Activated CD8-positive, alpha-beta T cell treated with anti-CD3 and anti-CD28 coated beads for 36 hours (primary cell): ENCODE measurements at places on chromosomes 6 and 20. TPM values are rescaled to one million over a fixed set of nuclear protein-coding genes. Genes with fewer than 3 reads are reported as not detected.

SLC17A1 gene
- total RNA-seq = not detected

PNLDC1 gene
- 0.34 TPM for total RNA-seq

LST1 gene
- total RNA-seq = 43.6 TPM

CPXM1 gene
- total RNA-seq = 2.0 TPM

SPINT3 gene
- total RNA-seq = not detected

TFAP2D gene
- total RNA-seq = not detected

KIAA1755 gene
- not detected for total RNA-seq

RCAN2 gene
- total RNA-seq = not detected

DNA sequence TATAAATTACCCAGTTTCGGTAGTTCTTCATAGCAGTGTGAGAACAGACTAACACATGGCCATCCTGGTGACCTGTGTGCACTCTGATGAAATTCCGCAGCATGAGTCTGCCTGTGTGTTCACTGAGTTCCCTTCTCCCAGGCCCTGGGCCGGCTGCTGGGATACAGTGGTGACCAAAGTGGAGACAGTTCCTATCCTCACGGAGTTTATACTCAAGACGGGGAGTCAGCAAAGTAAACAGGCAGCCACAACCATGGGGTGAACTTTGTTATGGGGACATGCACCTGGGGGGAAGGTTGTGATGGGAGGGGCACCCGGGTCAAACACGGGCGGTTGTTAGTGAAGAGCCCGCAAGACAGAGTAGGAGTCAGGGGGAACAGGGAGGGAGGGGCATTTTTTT lies 202.0 kb downstream of the CDH4 start:
- no peak for DNase-seq

DNA sequence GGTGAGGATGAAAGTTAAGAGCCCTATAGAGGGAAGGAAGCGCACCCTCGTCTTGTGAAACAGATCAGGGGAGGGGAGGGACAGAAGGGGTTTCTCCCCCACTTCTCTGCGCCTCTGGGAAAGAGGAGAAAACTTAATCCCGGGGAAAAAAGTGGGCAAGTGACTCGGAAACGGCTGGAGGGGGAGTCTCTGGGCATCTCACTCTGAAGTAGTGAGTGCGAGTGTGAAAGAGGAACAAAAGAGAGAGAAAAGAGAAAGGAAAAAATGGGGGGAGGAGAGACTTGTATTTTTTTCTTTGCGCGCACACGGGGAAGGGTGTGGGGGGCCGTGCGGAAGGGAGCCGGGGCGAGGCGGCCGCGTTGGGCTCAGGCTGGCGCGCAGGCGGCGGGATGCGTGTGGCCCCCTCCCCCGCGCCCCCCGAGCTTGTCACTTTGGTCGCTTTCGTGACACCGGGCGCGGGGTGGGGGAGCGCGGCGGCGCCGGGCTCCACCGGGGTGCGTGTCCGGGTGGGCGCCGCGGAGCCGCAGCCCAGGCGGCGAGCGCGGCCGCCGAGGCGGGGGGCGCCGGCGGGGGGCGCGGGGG lies 454 bp downstream of the L3MBTL3 start:
- DNase-seq = peak; percentile 50

DNA sequence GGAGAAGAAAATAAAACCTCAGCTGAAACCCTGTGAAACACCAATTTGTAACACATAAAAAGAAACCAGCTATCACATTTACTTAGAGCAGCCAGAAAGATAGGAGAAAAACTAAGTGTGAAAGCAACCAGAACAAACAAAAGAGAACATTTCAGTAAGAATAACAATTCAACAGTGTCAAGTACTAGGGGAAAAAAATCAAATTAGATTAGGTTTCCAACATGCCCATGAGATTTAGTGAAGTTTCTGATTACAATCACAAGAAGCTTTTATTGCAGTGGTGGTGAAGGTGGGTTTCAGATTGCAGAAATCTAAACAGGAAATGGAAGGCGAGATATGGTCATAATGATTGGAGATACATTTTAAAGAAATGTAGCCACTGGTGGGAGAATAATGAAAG lies 22.1 kb upstream of the TRDN start:
- no peak for DNase-seq

DNA sequence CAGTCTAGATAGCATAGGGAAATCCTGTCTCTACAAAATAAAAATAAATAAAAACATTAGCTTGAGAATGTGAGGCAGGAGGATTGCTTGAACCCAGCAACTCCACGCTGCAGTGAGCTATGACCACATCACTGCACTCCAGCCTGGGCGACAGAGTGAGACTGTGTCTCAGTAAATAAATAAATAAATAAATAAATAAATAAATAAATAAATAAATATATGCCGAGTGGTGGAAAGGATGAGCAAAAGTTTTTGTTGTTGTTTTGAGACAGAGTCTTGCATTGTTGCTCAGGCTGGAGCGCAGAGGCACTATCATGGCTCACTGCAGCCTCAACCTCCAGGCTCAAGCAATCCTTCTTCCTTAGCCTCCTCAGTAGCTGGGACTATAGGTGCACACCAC lies 53.4 kb downstream of the TFAP2A start:
- no peak for DNase-seq

- DNase-seq = no peak
Observed at GRCh38 chr6:64874776-64875175, 832.2 kb downstream of the EYS start.

DNA sequence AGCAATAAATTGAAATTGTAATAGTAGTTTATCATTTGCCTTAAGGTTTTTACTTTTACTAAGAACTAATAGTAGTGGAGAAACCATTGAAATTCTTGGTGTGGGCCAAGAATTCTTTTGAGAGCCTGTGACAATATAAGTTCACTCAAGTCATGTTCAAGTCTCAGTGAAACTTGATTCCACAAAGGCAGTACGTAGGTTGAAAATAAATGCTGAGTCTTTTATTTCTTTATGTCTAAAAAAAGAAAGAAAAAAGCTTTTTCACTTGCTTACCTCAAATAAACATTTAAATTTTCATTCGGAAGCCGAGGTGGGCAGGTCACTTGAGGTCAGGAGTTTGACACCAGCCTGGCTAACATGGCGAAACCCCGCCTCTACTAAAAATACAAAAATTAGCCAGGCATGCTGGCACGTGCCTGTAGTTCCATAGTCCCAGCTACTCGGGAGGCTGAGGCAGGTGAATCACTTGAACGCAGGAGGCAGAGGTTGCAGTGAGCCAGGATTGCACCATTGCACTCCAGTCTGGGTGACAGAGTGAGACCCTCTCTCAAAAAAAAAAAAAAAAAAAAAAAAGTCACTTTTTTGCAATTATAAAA lies 57.8 kb upstream of the NELFCD start:
- no peak for DNase-seq

DNA sequence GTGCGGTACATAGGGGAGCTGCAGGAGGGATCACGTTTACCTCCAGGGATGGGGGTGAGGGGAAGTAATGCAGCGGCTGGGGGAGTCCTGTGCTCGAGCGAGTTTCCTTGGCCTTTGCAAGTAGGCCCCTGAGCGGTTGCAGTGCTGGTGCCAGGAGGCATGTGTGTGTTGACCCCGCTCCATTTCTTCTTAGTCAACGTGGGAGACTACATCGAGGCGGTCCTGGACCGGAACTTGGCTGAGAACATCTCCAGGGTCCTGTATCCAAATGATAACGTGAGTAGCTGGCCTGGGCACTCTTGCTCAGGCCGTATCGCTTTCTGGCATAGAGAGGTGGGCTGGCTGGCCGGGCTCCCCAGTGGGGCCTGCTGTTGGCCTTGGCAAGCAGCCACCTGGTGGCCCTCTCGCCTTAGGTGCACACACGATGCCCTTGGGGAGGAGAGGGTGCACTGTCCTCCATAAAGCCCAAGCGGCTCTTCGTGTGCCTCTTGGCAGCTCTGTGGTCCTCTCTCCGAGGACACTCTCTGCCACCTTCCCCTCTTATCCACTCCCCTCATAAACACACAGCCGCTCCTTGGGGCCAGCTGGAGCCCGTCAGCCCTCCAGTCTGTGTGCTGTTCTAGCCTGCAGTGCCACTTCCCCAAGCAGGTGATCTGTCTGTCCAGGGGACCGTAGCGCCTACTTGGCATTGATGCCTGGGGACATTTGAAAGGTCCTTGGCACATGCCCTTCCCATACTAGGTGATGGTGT lies 29.3 kb downstream of the PYGB start:
- no peak for DNase-seq

DNA sequence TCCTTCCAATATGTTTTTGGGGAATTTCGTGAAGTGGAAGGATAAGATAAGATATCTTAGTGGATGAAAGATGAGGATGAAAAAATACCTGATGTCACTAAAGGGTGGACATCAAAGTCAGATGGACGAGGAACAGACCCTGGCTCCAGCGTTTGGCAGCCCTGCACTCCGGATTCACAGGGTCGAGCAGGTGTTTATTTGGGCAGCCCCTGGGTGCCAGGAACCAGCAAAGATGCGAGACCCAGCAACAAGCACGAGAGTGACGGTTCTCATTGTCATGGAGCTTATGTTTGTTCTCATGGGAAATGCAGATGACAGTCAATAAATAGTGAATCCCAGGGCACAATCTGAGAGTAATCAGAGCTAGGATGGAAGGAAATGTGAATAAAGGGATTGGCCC lies 131.1 kb downstream of the PHACTR3 start:
- no peak for DNase-seq

DNA sequence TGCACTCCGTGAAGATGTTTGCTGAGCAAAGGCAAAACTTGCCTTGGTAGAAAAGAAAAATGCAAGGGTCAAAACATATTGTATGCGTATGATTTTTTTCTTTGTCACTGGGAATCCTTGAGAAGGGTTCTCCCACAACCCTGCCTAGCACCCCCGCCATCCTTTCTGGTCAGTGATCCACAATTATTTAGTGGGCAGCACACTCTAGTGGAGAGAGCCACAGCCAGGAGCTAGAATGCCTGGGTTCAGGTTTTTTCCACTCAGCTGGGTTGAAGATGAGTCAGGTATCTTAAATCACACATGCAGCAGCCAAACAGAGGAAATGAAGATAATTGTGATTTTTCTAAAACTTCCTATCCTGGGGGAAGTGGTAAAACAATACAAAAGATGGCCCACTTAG lies 243.1 kb downstream of the PKHD1 start:
- DNase-seq = no peak

GRCh38 chr6:32177183-32177787 lies 920 bp upstream of the RNF5 start:
- peak; percentile 57 for DNase-seq

GRCh38 chr6:2771079-2771478 lies 5.9 kb downstream of the WRNIP1 start:
- no peak for DNase-seq

- no peak for DNase-seq
Observed at GRCh38 chr20:49901588-49901987, 13.7 kb downstream of the SPATA2 start.

DNA sequence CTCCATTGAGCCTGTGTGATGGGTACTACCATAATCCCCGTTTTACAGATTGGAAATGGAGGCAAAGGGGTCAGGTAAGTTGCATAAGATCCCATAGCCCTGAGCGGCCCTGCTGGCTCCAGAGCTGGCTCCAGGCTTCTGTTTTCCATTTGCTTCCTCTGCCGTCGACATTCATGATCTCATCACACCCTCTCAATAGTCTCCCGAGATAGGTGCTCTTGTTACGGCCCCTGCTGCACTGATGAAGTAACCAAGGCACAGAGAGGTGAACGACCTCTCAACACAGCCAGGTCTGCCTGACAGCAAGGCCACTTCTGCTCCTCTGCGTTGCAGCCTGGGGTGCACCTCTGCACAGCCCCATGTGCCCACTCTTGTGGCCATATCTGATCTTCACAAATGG lies 16.9 kb downstream of the CDH22 start:
- no peak for DNase-seq

GRCh38 chr20:48861444-48861843 lies 33.6 kb upstream of the PREX1 start:
- no peak for DNase-seq

DNA sequence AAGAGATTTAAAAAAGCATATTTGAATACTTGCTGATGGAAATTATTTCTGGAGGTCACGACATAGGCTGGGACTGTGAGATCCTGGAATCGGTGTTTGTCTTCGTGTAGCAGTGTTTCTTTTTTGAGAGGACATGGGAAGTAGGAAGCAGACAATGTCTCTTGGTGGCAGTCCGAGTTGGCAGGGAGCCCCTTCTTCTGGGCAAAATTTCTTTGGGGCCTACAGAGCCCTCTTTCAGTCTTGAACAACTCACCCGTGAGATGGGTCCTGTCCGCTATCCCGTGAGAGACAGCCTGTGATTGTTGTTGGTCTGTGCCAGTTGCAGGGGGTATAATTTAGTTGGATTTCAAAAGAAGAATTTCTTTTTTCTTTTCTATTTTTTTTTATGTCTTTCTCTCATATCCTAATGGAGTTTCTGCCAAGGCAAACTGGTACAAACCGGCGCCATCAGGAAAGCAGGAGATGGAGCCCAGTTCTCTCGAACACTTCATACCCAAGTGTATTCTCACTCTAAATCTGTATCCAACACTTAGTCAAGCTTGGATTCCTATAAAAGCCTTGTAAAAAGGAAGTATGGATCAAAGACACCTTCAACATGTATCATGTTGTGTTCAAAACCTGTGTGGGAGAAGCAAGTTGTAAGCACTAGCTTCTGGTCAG lies 785.1 kb downstream of the MAFB start:
- no peak for DNase-seq

- peak; percentile 30 for DNase-seq
Observed at GRCh38 chr20:50376888-50377459, 133.2 kb upstream of the PTPN1 start.

DNA sequence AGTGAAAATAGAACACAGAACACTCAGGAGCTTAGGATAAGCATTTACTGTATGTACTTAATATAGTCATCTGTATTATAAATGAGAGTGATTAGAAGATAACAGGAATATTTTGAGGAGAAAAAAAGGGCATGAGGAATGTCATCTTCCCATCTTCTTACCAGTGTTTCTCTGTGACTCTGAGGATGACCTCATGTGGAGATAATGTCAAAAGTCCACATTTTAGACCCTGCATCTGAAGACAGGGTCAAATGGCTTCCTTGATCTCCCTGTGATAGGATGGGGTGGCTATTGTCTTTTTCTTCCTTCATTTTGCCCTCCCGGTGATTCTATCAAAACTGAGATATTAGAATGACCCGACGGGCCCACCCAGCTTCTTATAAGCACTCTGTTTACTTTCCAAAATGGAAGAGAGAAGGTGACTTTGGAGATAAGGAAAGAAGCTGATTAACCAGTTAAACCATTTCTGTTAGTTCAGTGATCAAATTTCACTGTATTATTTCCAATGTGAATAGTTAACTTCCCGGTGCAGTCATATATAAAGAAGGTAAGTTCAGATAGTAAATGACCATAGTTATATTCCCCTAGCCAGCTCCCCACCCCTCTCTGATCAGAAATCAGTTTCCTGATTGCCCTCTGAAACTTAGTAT lies 115.7 kb upstream of the SALL4 start:
- no peak for DNase-seq

DNA sequence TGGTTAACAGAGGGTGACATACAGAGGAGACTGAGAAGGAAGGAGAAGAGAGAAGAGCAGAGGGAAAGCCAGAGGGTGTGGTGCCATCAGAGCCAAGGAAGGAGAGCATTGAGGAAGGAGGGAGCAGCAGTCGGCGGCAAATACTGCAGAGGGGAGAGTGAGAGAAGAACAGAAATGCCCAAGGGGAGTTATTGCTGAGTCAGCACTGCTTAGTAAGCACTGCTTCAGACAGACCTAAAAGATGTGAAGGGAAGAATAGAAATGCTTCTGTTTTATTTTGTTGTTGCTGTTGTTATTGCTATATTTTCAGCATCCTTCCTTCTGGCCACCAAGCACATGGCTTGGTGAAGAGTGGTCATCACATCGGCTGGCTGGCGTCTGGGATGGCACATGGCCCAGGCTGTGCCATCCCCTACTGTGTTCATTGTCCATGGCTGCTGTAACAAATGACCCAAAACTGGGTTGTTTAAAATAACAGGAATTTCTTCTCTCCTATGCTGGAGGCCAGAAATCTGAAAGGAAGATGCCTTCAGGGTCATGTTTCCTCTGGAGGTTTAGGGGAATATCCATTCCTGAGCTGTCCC lies 204.1 kb upstream of the CNR1 start:
- no peak for DNase-seq

GRCh38 chr6:133889557-133890403 lies 867 bp downstream of the TCF21 start:
- DNase-seq = peak; percentile 26
